ENCODE measurements at places on chromosomes 12 and 14.

DNA sequence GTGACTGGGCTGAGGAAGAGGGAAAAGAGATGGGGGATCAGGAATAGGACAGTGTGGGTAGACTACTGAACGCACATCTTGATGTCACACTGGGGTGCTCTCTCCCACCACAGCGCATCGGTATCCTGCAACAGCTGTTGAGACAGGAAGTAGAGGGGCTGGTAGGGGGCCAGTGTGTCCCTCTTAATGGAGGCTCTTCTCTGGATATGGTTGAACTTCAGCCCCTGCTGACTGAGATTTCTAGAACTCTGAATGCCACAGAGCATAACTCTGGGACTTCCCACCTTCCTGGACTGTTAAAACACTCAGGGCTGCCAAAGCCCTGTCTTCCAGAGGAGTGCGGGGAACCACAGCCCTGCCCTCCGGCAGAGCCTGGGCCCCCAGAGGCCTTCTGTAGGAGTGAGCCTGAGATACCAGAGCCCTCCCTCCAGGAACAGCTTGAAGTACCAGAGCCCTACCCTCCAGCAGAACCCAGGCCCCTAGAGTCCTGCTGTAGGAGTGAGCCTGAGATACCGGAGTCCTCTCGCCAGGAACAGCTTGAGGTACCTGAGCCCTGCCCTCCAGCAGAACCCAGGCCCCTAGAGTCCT is 6.9 kb downstream of the C1QL4 start:
- DNase-seq: no peak

GRCh38 chr14:31934767-31935266 is 142.3 kb upstream of the ARHGAP5 start:
- no peak for DNase-seq

DNA sequence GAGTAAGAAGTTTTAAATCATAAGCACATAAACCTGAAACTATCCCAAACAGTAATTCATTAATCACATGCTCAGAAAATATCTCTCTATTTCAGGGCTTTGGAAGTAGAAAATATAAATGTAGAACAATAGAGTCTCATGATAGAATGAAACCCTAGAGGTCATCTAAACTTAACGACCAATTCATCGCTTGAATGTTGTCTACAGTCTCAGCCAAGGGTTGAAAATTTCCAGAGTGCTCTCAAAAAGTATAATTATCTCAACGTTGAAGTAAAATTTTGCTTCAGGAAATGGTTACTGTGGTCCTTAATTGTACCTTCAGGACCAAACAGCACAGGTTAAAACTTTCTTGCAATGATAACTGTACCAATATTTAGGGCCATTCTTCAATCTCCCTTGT is 1053.6 kb upstream of the SEL1L start:
- DNase-seq: no peak

- DNase-seq: no peak
Measured at GRCh38 chr12:20280515-20280914, 87.8 kb upstream of the PDE3A start.

DNA sequence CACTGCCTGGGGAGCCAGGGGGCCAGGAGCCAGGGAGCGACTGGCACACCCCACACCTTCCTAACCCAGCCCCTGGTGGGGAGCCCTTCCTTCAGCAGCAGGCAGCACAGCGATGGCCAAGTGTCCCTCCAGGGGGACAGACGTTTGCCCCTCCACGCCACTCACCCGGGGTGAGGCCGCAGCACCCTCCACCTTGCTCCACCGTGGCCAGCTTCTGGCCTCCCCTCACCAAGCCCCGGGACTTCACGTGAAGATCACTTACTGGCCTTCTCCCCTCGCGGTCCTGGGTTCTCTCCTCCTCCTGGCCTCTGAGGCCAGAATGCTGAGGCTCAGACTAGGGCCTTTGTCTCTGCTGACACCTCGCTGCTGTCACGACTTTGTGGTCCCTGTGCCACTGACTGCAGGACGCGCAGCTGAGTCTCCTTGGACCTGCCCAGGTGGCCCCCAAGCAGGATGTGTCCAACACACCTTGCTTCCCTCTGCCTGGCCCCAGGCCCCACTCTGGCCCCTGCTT is 3.5 kb upstream of the ASPG start:
- DNase-seq: no peak

- DNase-seq: no peak
Measured at GRCh38 chr12:42857106-42857505, 267.6 kb upstream of the PRICKLE1 start.

DNA sequence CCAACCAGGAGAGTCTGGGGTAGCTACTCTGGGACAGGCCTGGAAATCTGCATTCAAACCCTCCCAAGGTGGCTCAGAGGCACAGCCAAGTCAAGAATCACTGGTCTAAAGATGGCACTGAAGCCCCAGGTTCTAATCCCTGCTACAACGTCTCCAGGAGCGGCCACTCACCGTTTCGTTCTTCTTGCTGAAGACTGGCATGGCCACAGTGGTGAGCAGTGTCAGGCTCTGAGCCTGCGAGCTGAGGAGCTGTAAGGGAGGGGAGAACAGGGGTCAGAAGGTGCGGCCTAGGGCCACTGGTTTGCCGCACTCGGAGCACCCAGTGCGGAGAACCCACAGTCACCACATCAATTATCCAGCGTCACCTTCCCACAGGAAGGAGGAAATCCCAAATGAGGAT is 38.8 kb downstream of the CACNA2D4 start:
- DNase-seq: no peak

DNA sequence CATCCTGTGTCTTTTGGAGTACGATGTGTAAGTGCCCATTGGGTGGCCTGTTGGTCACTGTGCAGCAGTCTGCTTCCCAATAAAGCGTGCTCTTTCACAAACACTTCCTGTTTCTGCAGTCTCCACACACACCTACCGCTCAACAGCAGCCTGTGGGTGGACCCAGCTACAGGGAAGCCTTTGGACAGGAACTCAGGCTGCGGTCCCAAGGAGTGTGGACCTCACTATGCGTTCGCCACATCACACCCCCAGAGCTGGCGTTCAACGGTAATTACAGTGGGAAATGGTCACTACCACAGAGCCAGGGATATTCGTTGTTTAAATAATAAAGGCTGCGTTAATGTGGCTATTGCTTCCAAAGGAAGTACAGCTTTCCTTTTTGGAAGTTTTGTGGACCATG is 16.2 kb downstream of the PSMC1 start:
- DNase-seq: no peak

DNA sequence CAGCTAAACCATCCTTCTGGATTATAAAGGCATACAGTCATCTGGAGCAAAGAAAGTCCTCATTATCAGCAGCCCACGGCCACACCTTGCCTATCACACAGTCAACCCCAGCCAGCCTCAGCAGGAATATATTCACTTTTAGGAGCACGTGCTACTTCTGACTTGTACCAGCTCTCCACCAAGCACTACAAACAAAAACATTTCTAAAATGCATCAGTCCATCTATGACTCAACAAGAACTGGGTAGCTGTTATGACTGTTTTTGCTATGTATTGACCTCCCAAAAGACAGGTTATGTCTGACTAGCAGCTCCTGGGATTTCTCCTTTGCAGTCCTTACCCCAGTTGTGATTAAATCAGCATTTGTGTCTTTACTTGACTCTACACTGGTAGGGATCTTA is 31.2 kb downstream of the NUAK1 start:
- no peak for DNase-seq

GRCh38 chr14:81751198-81751597 is 217.5 kb upstream of the SEL1L start:
- DNase-seq: no peak

- no peak for DNase-seq
Measured at GRCh38 chr12:62718762-62719426, 216.1 kb downstream of the PPM1H start.

GRCh38 chr14:102248121-102248520 is 56.8 kb downstream of the MOK start:
- no peak for DNase-seq

DNA sequence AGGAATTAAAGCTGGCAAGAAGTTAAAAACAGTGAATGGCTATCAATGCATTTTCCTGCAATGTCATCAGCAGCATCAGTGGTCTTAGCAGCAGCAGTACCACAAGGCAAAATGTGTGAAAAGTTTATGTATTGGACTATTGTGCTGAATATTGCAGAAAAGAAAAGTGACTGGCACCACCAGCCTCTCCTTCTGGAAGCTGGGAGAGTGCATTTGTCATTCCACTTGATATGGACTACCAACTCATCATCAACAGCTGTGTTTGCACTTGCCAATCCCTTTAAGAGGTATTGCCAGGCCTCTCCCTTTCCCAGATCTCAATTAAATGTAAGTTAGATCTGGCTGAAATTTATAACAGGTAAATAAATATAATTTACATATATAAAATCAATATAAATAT is 151.0 kb upstream of the GZMB start:
- no peak for DNase-seq

GRCh38 chr12:122138181-122138580 is 35.8 kb downstream of the IL31 start:
- DNase-seq: no peak

DNA sequence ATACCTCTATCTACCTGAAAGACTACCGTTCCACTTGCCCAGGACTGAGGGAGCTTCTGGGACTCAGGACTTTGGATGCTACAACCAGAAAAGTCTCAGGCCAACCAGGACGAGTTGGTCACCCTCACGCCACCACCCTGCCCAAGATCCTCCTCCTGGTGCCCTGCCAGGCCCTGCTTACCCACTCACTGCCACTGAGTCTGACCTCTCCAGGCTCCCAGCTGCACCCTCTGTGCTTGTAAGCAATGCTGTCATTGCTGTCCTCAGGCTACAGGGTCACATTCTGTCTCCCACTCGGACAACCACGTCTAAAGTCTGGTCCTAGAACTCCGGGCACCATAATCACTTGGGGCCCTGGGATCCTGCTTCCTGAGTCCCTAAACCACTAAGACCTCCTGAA is 9.2 kb downstream of the TTC7B start:
- no peak for DNase-seq

GRCh38 chr14:32657081-32657480 is 281.6 kb upstream of the NPAS3 start:
- DNase-seq: no peak

- no peak for DNase-seq
Measured at GRCh38 chr14:101579372-101580080, 18.2 kb downstream of the DIO3 start.

All from stimulated activated CD8-positive, alpha-beta memory T cell treated with anti-CD3 and anti-CD28 coated beads, Interleukin-7, amount 100 ng/mL, for 48 hours (primary cell).